B cell (primary cell): ENCODE measurements at places on chromosomes 4 and X. TPM values are rescaled to one million over a fixed set of nuclear protein-coding genes. Genes with fewer than 3 reads are reported as not detected.

The ZNF330 gene
- 29.4 and 36.7 TPM in 2 replicates for total RNA-seq

The ENPP6 gene
- total RNA-seq: not detected in 2 replicates

GRCh38 chr4:88690355-88690754 lies 7.3 kb downstream of the NAP1L5 start:
- no peaks in the 10 kb centered on the region for H3K4me1 ChIP-seq
- no peak overlapping the region for H3K4me3 ChIP-seq
- peaks cover 48% of the 10 kb centered on the region for H3K36me3 ChIP-seq

GRCh38 chr4:136575146-136575545 lies 957.1 kb downstream of the PCDH18 start:
- no peaks in the 10 kb centered on the region for H3K36me3 ChIP-seq
- no peaks in the 10 kb centered on the region for H3K27me3 ChIP-seq
- H3K27ac ChIP-seq: no peak overlapping the region
- H3K4me1 ChIP-seq: no peaks in the 10 kb centered on the region

GRCh38 chr4:1049591-1049905 lies 38.1 kb downstream of the FGFRL1 start:
- H3K27me3 ChIP-seq: peaks cover 9% of the 10 kb centered on the region
- no peak overlapping the region for H3K27ac ChIP-seq
- no peak overlapping the region for H3K4me3 ChIP-seq
- DNase-seq: no peak

DNA sequence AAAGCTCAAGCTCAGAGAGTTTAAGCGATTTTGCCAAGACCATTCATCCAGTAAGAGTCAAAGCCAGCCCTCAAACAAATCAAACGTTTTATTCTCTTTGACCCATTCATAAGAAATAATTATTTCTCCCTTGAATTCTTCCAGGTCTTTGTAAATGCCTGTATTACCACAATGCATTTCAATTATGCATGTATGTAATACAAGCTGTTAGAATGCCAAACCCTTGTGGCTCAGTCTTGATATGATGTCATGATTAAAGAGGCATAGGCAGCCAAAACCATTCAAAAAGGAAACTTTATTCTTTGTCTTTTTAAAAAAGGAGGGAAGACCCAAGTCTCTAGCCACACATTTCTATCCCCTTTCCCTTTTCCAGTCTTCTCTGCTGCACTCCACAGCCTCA lies 56.5 kb upstream of the PGM2 start:
- no peaks in the 10 kb centered on the region for H3K27me3 ChIP-seq
- DNase-seq: no peak
- H3K27ac ChIP-seq: no peak overlapping the region
- H3K4me3 ChIP-seq: no peak overlapping the region

DNA sequence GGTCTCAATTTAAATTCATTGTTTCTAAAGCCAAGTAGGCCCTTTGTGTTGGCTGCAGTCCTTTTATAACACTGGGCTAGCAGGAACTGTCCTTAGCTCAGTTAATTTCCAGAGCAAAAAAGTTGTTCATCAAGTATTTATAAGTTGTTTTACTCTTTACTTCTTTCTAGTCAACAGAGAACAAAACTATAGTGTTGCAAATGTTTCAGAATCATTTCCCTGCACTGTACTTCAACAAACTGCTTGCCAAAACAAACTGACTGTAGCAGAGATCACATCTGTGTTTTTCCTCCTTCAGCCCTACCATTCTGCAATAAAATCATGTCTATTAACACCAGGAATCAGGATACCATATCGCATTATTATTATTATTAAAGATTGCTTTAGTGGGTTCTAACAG lies 168.5 kb upstream of the SH3RF1 start:
- no peak for DNase-seq
- H3K4me1 ChIP-seq: no peaks in the 10 kb centered on the region
- H3K36me3 ChIP-seq: peaks cover 5% of the 10 kb centered on the region
- no peak overlapping the region for H3K4me3 ChIP-seq
- no peaks in the 10 kb centered on the region for H3K27me3 ChIP-seq
